Fibroblast of villous mesenchyme (primary cell): ENCODE measurements at places on chromosomes 2 and 18. TPM values are rescaled to one million over a fixed set of nuclear protein-coding genes. Genes with fewer than 3 reads are reported as not detected.

The TDRD15 gene
- total RNA-seq, result not detected in 2 replicates

GRCh38 chr18:62510789-62511188 lies 12.0 kb upstream of the ZCCHC2 start:
- peak; percentile 54 for DNase-seq

GRCh38 chr2:19051203-19051831 lies 307.1 kb downstream of the OSR1 start:
- no peak for DNase-seq

The HMSD gene
- total RNA-seq, result 1.3 TPM in 2 replicates

DNA sequence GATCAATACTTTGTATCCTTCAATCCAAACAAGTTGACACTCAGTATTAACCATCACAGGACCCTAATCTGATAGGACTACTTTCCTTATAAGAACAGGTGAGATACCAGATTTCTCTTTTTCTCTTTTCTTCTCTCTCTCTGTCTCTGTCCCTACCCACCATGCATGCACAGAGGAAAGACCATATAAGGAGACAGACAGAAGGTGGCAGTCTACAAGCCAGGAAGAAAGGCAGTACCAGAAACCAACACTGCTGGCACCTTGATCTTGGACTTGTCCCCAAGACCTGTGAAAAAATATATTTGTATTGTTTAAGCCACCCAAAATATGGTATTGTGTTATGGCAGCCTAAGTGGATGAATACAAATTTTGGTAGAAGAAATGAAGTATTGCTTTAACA lies 156.2 kb upstream of the KCNH7 start:
- no peak for DNase-seq

DNA sequence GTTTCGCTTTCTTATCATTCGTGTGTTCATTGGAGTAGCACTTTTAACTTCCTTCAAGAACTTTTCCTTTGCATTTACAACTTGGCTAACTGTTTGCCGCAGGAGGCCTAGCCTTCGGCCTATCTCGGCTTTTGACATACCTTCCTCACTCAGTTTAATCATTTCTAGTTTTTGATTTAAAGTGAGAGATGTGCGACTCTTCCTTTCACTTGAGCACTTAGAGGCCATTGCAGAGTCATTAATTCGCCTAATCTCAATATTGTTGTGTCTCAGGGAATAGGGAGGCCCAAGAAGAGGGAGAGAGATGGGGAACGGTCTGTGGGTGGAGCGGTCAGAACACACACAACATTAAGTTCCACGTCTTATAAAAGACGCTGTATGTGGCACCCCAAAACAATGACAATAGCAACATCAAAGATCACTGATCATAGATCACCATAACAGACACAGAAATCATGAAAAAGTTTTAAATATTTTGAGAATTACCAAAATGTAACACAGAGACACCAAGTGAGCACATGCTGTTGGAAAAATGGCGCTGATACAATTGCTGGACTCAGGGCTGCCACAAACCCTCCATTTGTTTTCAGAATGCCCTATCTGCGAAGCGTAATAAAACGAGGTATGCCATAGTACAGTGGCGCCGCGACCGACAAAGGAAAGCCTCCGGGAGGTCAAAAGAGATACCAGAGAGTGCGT lies 553 bp downstream of the TIGD1 start:
- peak; percentile 10 for DNase-seq

The TBR1 gene
- under 0.01 TPM in 1 of 2 replicates, not detected in the other for total RNA-seq
